Activated CD4-positive, alpha-beta T cell treated with anti-CD3 and anti-CD28 coated beads for 48 hours (primary cell): ENCODE measurements at places on chromosomes 2 and 18.

DNA sequence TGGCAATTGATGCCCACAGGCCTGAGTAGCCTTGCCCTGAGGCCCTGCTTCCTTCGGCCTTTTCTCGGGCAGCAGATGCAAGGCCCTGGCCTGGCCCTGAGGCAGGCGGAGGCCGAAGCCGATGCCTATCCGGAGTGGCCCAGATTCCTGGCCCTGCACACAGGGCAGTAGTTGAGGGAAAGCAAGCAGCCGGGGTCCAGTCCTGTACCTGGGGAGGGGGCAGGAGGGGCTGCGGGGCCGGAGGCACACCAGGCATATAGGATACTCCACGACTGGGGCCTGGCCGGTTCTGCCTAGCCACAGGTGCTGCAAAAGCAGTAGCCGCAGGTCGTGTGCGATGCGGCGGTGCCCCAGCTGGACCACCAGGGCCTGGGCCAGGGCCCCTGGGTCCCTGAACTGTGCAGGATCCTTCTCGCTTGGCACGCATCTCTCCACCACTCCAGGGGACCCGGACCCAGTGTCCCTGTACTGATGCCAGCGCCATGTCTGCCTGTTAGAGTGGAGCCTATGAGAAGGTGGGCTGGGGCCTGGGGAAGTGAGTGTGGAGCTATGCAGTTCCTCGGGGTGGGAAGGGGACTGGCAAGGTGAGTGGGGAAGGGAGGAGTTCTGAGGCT lies 1.8 kb downstream of the PRR30 start:
- DNase-seq = no peak

GRCh38 chr2:25268139-25268538 lies 73.6 kb downstream of the DNMT3A start:
- no peak for DNase-seq

DNA sequence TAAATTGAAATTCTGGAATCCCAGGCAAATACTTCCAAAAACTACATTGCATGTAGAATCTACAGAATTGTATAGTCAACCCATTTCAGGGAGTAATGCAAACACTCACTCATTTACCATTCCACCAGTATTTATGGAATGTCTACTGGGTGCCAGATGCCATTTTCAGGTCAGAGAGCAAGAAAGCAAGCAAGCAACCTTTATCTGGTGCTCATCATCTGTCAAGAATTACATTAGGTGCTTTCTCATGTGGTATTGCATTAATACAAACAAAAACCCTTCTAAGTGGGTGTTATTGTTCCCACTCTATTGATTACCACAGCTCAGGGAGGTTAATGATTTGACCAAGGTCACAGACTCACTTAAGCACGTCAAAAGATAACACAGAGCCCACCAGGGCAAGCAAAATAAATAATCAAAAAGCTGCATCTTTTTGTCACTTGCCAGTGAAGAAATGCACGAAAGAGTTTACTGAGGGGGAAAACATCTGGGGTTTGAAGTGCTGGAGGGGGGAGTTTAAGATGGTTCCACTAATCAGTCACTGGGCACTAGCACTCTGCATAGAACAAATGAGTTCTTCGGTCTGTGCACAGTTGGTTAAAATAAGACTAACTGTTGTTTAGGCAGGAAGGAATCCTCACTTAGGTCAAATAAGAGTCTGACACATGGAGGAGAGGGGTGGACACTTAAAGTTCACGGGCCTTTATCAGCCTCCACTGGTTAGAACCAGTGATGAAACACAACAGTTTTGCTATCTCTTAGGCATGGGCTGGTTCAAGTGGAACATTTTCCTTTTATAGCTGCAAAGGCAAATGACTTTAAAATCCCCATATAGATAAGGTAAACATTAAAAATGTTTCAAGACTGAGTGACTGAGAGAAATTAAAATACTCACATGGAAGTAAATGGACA lies 208.8 kb downstream of the CDH2 start:
- no peak for DNase-seq

DNA sequence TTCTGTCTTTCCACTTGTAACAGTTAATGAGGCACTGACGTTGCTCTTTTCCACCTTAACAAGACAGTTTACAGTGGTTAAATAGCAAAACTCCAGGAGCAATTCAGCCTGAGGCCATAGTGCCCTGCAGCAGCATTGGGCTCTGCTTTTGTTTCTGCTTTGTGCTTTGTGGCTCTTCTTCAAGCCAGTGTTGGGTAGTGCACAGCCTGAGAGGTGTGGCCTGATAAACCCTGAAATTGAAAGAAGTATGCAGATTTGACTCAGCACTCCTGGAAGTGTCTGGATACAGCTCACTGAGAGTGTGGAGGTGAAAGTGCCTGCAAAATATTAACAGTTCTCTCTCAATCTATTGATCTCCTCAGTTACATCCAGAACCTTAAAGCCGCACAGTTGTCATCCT lies 63.0 kb downstream of the STK25 start:
- peak; percentile 8 for DNase-seq

GRCh38 chr2:83602753-83603152 lies 856.3 kb downstream of the SUCLG1 start:
- DNase-seq = no peak

DNA sequence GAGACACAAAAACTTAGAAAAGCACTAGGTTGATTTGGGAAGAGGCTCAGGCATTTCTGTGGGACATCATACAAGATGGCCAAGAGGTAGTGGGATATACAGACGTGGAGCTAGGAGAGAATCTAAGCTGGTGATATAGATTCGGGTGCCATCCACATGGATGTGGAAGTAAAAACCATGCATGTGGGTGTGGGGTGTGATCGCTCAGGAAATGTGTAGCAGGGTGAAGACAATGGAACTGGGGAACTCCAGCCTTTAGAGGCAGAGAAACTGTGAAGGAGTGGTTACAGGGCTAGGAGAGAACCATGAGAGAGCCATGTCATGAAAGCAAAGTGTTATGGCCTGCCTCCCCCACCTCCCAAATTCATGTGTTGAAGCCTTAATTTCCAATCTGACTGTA lies 43.0 kb upstream of the CTLA4 start:
- DNase-seq = no peak

- DNase-seq = no peak
These were observed 7.9 kb downstream of the TMEFF2 start for GRCh38 chr2:192186806-192187205.

GRCh38 chr2:145221032-145221431 lies 701.1 kb upstream of the ZEB2 start:
- DNase-seq = no peak

DNA sequence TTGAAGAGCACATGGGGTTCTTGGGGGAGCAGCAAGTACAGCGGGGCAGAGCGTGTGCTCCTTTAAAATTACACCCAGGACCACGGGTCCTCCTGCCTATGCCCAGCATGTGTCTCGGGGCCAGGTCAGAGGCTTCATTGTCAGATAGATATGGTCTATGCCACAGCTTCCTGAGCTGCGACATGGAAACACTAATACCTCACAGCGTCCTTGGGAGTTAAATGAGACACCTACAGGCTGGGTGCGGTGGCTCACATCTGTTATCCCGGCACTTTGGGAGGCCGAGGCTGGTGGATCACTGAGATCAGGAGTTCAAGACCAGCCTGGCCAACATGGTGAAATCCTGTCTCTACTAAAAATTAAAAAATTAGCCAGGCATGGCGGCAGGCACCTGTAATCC lies 110.8 kb upstream of the ATL2 start:
- DNase-seq = no peak

DNA sequence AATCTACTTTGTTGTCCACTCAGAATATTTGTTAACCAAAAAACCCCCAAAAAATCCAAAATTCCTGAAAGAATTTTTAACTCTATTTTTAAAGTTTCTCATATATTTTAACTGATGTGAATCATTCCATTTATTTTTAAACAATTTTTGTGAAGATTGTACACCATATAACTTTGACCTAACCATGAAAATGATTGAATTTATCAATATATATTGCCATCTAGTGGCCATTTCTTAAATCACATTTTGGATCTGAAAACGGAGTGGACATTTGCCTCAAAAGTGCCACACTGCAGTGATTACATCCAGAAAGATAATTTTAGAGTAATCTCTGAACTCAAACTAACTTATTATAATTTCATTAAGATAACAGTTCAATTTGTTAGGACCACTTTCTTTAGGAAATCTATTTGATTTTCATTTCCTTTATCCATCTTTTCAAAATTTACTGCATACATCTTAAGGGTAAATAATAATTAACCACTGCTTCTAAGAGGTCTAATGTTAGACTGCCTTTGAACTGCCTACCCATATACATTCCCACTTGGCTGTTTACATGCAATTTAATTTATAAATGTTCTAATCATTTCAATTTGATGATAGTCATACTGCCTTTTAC lies 71.1 kb downstream of the DSC3 start:
- DNase-seq = no peak

- peak; percentile 60 for DNase-seq
These were observed 5.2 kb downstream of the IL37 start for GRCh38 chr2:112916145-112916571.

GRCh38 chr18:13241083-13241892 lies 22.7 kb downstream of the LDLRAD4 start:
- DNase-seq = no peak

DNA sequence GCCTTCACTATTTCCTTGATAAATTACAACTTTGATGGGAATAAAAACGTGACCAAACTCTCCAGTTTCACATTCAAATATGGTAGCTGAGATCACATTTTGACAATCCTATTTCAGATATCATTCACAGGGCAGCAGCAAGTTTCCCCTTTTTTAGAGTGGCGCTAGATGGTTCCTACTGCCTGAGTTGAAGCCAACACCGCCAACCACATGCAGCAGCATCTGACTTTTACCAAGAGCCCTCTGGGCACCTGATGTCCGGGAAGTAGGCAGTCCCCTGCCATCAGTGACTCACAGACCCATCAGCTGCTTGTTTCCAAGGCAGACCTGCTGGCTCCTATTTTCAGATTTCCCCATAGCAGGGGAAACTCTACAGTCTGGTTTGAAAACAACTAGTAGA lies 4.0 kb upstream of the MREG start:
- DNase-seq = peak; percentile 60

GRCh38 chr18:57951117-57951796 lies 92.8 kb upstream of the NEDD4L start:
- no peak for DNase-seq

DNA sequence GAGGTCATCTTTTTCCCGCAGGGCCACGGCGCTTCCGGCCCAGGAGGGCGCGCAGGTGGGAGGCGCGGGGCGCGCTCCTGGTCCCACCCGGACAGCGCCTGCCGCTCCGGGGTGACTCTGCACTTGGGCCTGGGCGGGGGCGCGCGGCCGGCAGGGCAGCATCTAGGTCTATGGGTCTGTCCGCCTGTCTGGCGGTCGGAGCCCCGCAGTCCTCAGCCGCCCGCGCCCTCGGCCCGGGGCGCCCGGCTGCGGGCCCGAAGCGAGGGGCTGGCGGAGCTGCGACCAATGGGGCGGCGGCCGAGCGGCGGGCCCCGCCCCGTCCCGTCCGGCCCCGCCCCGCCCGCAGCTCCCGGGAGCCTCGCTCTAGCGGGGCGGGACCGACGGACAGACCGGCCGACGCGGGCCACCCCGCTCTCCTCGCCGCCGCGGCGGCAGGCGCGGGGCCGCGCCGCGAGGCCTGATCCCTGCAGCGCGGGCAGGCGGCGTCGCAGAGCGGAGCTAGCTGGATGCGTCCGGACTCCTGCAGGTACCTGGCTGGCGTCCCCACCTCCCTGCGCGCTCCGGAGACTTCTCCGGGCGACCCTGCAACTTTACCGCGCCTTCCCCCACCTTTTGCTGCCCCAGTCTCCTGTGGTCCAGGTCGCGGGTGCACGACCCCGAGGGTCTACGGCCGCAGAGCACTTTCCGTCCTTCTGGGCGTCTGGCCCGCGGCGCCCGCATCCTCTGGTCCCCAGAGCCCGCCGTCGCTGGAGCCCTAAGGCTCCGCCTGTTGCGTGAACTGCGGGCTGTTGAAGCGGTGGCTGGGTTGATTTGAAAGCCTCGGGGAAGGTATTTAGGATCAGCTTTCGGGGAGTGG lies at the start of gene KCNS3:
TSS of gene KCNS3 (plus strand) at position 387 of the 856 bp plus-strand sequence. CDS start 52,342 bp downstream, outside the sequence.
- DNase-seq = peak; percentile 10

GRCh38 chr2:143175438-143175837 lies 46.2 kb downstream of the ARHGAP15 start:
- DNase-seq = peak; percentile 32

DNA sequence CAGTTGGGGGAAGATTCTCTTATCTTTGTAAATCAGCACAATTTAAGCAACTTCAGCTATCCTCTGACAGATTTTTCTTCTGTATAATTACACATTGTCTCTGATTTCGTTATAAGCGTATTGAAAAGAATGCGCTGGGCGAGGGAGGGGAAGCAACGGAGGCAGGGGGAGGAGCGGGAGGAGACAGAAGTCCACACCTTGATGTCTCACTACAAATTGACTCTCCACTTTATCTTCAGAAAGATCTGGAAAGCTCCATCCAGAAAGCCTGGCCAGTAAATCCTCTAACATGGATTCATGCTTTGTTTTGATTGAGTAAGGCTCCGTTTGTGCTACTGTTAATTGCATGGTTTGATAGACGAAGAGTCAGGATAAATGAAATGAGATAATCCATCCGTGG lies 76.6 kb downstream of the SMIM21 start:
- DNase-seq = no peak

- no peak for DNase-seq
These were observed 10.5 kb downstream of the WDR43 start for GRCh38 chr2:28904802-28905457.

DNA sequence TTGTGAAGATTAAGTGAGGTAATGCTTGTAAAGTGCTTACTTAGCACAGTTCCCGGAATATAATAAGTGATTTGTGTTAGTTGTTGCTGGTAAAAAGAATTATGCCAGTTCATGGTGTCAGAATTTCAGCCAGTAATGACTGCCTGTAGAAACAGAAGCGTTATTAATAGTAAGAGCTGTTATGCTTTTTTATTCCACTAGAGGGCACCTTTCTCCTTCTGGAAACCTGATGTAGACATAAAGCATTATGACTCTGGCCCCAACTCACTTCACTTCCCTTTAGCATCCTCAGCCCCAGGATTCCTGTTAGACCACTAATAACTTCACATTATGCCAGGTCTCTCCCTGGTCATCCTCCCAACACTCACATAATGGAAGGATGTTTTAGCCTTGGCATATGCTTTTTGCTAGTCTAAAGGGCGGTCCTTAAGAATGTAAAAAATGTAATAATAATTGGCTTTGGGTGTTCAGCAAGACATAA lies 34.9 kb downstream of the C18orf54 start:
- DNase-seq = no peak

DNA sequence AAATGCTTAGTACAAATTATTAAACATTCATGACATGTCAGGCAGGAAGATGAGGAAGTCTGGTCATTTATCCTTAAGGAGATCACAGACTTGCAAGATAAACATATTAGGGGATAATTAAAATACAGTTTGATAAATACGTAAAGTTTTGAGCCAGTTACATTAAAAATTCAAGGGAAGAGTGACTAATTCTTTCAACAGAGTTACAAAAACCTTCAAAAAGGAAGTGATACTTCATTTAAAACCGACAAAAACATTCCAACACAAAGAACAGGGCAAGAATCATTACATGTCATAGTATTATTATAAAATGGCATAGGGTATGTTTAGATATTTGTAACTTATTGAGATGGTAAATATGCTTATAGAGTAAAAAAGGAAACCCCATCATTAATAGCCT lies 636.0 kb downstream of the NR4A2 start:
- no peak for DNase-seq

GRCh38 chr2:68767031-68767961 lies 32.7 kb downstream of the ARHGAP25 start:
- DNase-seq = peak; percentile 53

GRCh38 chr2:23624915-23625314 lies 239.9 kb downstream of the KLHL29 start:
- no peak for DNase-seq

GRCh38 chr2:181243319-181243718 lies 213.9 kb upstream of the ITGA4 start:
- DNase-seq = no peak
